ENCODE measurements at places on chromosomes 6 and 20. TPM values are rescaled to one million over a fixed set of nuclear protein-coding genes. Genes with fewer than 3 reads are reported as not detected.

IL17A gene
- not detected for total RNA-seq

GTSF1L gene
- total RNA-seq, result 0.80 TPM

FAM162B gene
- total RNA-seq, result not detected

BMP6 gene
- not detected for total RNA-seq

SLC22A2 gene
- not detected for total RNA-seq

LRRC1 gene
- 3.8 TPM for total RNA-seq

SH3BGRL2 gene
- 21.3 TPM for total RNA-seq

ZC3H12D gene
- 61.9 TPM for total RNA-seq

CYP39A1 gene
- not detected for total RNA-seq

FAM217A gene
- total RNA-seq, result not detected

CLPSL2 gene
- not detected for total RNA-seq

PGC gene
- not detected for total RNA-seq

DZANK1 gene
- 3.3 TPM for total RNA-seq

HFE gene
- 1.3 TPM for total RNA-seq

ANKRD66 gene
- not detected for total RNA-seq

Measured in naive thymus-derived CD8-positive, alpha-beta T cell (primary cell).